ENCODE measurements at places on chromosomes 4 and X.

DNA sequence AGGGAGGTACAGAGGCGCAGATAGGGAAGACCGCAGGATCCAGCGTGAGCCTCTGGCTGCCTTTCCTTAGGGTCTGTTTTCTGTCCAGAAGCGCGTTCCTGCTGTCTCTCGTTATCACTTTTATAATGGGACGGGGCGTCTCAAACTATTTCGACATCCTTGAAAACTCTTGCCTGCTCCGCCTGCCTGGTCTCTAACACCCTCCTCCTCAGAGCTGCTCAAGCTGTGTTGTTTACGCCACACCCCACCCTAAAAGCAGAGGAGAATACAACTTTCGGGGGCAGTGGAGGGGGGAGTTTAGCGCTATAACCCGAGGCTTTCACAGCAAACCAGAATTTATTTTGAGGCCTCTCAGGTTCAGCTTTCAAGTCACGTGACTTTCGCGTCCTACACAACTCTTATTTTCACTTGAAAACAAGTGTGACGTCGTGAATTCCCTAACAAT, 646 bp upstream of the FAM3A start:
- DNase-seq = peak; percentile 23

DNA sequence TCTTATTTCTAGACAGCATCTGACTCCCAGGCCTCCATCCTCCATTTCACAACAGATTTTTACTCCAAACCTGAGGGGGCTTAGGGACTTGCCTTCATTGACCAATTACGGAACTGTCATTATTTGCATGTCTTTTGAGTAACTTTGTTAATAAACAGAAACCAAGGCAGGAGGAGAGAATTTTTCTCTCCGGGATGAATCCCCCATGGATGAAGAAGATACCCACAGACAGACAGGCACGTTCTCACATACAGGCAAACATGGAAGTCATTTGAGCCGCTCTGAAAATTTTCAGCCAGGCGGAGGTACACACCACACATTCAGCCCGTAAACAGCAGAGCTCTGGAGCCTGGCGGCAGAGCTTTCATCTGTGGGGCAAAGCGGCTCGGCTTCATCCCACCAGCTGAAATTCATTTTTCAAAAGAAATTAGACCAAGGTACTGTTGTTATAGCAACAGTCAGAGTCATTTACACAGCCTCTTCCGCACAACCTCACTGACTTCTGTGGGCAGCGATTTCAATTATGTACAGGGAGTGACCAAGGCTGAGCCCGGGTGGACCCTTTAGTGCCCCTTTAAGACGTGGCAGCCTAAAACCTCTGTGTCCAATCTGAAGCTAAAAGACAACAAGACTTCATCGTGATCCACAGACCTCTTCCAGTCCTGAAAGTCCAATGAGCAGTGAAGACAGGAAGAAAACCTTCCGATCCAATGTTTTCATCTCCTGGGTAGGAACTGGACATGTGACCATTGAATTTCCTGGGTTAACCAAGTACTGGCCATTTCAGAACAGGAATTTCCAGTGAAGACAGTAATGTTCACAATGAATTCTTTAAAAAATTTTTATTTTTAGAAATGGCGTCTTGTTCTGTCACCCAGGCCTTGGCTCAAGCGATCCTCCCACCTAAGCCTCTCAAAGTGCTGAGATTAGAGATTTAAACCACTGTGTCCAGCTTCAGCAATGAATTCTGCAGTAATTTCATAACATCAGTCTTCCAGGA, 237.0 kb downstream of the MGST2 start:
- no peak for DNase-seq

GRCh38 chrX:18426004-18426320, 554 bp downstream of the CDKL5 start:
- DNase-seq = no peak

GRCh38 chr4:55819634-55820033, at the start of gene EXOC1L:
Gene EXOC1L (plus strand): TSS chr4:55819790. CDS start chr4:55820027, 237 bp downstream.
- no peak for DNase-seq

DNA sequence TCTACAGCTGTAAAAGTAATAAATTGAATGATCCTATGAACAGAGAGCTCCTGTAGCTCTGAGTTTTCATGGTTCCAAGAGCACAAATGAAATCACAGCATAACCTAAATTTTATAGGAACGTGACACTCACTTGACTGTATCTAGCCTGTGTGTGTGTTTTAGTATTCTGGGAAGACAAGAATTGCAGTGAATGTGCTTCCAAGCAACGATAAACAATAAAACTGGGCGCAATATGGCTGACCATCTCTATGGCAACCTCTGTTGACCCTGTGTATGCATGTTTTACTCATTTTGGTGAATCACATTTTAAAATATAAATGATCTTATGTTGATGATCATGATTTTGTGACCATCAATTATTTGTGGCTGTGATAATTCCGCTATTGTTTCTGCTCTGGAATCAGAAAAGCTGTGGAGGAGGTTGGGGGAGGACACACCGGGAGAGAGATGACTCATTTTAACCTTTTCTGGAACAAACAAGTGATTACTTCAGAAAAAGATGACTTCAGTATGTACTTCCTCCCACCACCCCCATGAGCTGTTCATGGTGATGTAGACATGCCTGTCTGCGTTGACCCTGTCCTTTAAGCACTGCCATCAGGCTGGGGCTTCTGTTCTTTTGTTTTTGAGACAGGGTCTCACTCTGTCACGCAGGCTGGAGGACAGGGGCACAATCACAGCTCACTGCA, 31.8 kb downstream of the USP11 start:
- no peak for DNase-seq

- no peak for DNase-seq
These were observed 372.0 kb upstream of the NDST4 start for GRCh38 chr4:115485402-115485801.

- DNase-seq = no peak
These were observed 3.0 kb upstream of the CLNK start for GRCh38 chr4:10687526-10687925.

- no peak for DNase-seq
These were observed 309.8 kb downstream of the LDB2 start for GRCh38 chr4:16588651-16589050.

DNA sequence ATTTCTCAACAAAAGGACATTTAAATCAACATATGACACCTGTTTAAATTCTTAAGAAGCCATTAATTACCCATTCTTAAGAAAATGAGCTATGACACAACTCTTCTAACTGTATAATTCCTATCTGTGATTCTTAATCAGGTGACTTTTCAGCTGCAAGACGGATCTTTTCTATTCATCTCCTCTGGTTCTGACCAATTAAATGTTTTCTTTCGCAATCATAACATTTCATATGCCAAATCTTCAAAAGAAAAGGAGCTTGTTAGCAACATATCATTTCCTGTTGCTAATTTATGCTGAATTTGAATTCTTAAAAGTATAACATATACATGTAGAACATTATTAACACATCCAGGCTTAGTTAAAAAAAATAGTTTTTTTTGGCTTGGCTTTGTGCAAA, 62.5 kb downstream of the SEL1L3 start:
- no peak for DNase-seq

DNA sequence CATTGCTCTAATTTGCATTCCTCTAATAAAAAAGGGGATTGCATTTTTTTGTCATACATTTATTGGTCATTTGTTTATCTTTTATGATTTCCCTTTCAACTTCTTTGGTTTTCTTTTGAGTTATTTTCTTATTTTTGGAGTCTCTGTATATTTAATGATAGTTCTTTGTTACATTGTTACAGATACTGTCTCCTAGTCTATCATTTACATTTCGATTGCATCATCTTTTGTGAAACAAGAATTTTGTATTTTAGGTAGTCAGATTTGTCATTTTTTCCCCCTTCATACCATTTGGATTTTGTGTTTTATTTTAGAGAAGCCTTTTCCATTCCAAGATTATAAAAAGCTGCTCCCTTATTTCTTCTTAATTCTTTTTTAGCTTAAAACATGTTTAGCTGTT, 37.1 kb downstream of the SNX25 start:
- DNase-seq = no peak

GRCh38 chrX:10380300-10380699, 223.5 kb downstream of the CLCN4 start:
- no peak for DNase-seq

DNA sequence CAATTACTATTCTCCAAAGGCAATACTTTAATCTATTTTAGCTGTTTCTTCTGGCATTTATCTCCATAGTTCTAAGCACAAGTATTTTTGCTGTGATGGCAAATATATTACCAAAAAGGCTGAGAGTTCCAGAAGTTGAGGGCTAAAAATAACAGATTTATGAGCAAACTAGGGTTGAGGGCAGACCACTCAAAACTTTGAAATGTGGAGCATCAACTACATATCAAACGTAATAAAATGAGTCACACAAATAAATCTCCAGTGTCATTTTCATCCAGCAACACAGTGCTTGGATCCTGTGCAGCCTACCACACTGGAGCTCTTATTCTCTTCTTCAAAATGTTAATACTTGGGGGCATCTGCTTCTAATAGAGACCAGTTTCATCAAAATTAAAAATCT, 163.9 kb downstream of the HS3ST1 start:
- peak; percentile 38 for DNase-seq

GRCh38 chr4:27790911-27791310, 930.3 kb downstream of the STIM2 start:
- peak; percentile 32 for DNase-seq

DNA sequence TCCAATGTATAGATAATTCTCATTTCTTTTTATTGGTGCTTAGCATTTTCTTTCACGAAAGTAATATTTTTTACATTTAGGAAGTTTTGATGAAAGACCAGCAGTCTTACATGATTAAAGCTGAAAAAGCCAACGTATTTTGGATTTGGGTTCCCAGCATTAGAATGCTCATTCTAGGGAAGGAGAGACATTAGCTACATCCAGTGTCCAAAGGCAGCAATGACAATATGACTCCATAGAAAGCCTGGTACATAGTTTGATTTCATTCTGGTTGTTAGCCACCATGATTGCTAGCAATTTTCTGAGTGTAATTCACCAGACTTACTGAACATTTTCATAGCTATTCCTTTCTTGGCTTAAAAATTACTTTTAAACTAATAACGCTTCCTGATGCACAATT, 1397.5 kb downstream of the PCDH7 start:
- DNase-seq = no peak

GRCh38 chr4:109494563-109494962, 60.9 kb downstream of the SEC24B start:
- no peak for DNase-seq

- no peak for DNase-seq
These were observed 83.2 kb upstream of the PLAC8 start for GRCh38 chr4:83197555-83198235.

GRCh38 chr4:123346951-123347350, 49.6 kb upstream of the SPRY1 start:
- DNase-seq = no peak

DNA sequence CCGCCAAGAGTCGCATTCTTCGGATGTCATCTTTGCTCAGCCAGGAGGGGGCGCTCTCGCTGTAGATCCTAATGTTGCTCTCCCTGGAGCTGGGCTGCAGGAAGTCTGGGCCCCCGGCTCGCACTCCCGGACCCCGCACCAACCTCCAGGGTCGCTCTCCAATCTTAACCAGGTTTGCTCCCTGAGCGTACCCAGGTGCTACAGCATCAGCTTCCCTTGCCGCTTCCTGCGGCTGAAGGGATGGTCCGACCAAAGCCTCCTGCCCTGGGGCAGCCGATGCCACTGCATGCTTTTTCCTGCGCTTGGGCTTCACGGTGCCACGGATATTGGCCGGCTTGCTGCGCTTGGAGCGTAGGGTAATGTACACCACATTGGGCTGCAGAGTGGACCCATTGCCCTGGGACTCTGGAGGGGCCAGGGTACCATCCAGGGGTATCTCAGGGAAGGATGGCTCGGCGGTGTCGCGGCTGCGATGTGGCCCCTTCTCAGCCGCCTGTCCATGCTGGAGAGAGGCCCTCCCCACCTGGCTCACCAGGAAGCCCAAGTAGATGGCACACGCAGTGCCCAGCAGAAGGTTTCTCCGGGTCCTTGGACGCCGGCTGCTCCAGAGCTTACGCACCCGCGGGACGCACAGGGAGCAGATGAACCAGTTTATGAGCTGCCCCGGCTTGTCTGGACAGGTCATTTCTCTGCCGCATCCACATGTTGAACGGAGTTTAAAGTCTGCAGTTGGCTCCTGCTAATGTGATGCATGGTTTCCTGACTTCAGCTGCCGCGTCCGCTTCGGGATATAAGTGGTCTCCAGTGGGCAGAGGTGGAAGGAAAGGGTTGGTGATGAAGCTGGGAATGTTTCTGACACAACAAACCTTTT, 1.9 kb downstream of the GASK1B start:
- no peak for DNase-seq

- DNase-seq = no peak
These were observed 457.6 kb downstream of the KCTD8 start for GRCh38 chr4:43990963-43991362.

DNA sequence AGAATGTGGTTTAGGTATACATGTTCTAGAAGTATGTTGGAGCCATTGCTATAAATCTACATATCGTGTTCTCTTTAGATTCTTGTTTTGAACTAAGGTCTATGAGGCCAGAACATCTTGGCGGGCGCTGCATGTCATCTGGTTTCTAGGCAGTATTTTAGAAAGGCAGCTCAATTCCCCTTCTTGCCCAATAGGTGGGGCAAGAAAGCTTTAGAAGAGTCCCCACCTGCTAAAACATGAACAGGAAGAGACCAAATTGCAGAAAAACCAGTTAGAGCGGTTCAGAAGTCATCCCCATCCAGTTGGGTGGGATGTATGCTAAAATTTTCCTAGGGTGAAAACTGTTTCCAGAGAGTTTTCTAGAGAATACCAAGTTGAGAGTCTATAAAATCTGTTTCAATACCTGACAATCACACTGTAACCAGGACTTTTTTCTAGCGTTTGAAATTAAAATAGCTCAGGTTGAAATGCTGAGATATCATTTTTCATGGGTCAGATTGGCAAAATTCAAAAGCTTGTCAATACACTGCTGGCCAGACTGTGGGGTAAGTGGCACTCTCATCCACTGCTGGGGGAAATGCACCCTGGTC, 17.5 kb upstream of the SH3KBP1 start:
- no peak for DNase-seq

GRCh38 chr4:169116270-169116901, 106.3 kb upstream of the CBR4 start:
- no peak for DNase-seq

Measured in fibroblast of skin of left quadriceps (primary cell).